ENCODE measurements at places on chromosomes 3 and 15. TPM values are rescaled to one million over a fixed set of nuclear protein-coding genes. Genes with fewer than 3 reads are reported as not detected.

Gene RAB43
- polyA plus RNA-seq, result 8.9 TPM

Gene PSTPIP1
- 0.69 TPM for polyA plus RNA-seq

Gene ZNF385D
- polyA plus RNA-seq, result 1.3 TPM

Gene MNS1
- polyA plus RNA-seq, result 0.42 TPM

Gene ZNF660
- polyA plus RNA-seq, result 1.4 TPM

Gene PLSCR5
- not detected for polyA plus RNA-seq

Gene PCSK6
- polyA plus RNA-seq, result 0.10 TPM

Gene TMEM266
- polyA plus RNA-seq, result 0.07 TPM

Gene OR4F15
- polyA plus RNA-seq, result not detected

Gene CELF6
- 0.20 TPM for polyA plus RNA-seq

Gene IL5RA
- not detected for polyA plus RNA-seq

Gene EPHA6
- polyA plus RNA-seq, result not detected

Measured in SK-N-SH (cell line).